ENCODE measurements at places on chromosomes 6 and 20.

GRCh38 chr20:42714298-42715141 is 475.2 kb downstream of the PTPRT start:
- DNase-seq: no peak

- peak; percentile 44 for DNase-seq
Measured at GRCh38 chr6:83231146-83231545, 38.0 kb downstream of the RWDD2A start.

DNA sequence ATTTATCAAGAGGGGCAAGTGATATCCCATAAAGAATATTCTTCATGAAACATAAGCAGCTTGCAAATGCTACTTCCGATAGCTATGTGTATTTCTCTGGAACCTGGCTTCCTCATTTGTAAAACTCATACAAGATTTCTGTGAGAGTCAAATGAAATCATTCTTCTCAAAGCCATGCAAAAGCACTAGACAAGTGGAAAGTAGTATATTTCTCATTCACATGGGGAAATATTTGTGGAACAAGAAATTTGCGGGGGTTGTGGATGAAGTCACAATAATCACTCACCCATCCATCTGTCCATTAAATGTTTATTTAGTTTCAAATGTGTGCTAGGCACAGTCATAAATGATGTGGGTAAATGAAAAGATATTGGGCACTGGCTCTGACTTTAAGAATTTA is 150.5 kb downstream of the IPCEF1 start:
- no peak for DNase-seq

GRCh38 chr6:146739696-146740095 is 140.9 kb downstream of the ADGB start:
- DNase-seq: no peak

DNA sequence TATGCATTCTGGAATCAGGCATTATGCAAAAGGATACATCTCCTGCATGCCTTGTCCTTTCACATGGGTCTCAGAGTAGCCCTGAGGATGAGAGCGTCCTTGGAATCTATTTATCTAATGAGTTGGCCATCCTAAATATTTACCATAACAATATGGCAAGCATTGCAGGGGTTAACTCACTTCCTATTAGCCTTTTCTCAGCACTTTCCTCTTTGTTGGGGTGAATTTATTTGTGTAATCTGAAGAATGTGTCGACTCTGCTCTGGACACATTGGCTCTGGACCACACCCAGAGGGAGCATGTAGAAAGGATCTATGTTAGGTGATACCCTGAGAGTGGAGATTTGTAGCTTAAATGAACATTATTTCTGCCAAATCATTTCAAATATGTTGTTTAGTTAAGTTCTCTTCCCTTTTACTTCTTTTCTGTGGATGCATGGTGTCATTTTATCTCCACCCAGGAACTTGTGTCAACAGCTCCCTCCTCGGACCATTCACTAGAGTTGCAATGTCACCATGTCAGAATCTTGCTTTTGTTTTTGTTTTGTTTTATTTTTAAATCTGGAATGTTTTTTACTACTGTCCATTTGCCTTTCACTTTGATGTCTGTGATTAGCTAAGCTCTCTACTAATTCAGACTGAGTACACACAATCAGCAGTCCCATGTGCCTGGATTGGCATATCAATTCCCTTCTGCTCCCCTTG is 757.0 kb upstream of the MMS22L start:
- peak; percentile 3 for DNase-seq

- no peak for DNase-seq
Measured at GRCh38 chr6:81769824-81770223, 17.3 kb upstream of the TENT5A start.

- DNase-seq: no peak
Measured at GRCh38 chr6:2158596-2159271, 86.7 kb downstream of the GMDS start.

GRCh38 chr20:32238483-32239425 is 31.1 kb downstream of the POFUT1 start:
- DNase-seq: no peak

- no peak for DNase-seq
Measured at GRCh38 chr6:43434001-43434840, 6.9 kb downstream of the ABCC10 start.

DNA sequence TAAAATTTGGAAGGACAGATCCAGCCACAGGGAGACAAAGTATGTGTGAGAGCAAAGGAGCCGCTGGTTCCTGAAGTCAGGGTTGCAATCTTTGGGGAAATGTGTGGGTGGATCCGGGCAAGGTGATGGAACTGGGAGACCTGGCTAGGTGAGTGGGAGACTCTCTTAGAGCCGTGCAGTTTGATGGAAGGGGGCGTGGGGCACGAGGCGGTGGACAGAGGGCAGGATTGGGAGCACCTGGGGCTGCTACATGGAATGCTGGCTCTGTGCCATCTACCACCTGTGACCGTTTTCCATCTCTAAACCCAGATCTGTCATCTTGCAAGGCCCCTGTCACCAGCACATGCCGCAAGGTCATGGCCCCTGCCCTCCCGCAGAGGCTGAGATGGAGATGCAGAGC is 268.4 kb downstream of the SMOC2 start:
- no peak for DNase-seq

- DNase-seq: no peak
Measured at GRCh38 chr6:150528648-150529285, 70.9 kb upstream of the PLEKHG1 start.

Measured in GM04503 (cell line).